Small intestine (tissue), 16 donors: ENCODE measurements at places on chromosomes 16 and 17. TPM values are rescaled to one million over a fixed set of nuclear protein-coding genes. Genes with fewer than 3 reads are reported as not detected.

DNA sequence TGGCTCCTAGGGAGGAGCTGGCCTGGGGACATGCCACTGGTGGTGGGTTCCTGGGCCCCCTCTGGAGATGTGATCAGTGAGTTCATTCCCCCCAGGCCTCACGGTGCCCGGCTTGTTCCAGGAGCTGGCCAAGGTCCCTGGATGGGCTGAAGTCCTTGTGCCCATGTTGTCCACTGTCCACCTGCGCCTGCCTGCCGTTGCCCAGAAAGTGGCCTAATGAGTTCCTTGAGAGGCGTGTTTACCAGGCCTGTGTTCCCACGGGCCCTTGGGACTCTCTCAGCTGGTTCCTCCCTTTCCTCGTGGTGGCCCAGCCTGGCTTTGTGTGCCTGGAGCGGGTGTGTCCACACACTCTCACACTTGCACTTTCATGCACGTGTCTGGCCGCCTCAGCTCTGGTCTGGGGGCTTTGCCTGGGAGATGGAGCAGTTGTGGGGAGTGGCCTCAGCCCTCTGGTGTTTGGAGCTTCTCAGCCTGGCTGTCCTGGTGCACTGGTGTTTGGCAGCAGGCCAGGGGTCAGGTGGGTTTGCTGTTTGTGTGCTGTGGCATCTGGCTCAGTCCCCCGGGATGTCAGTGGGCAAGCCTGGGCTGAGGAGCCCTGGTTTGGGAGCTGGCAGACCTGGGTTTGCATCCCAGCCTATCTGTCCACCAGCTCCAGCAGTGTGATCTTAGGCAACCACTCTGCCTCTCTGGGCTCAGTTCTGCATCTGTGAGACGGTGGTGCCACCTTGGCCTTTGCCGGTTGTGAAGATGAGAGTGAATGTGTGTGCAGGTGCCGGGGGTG is 18.0 kb downstream of the ADCY7 start:
- DNase-seq = peak; percentile 27

DNA sequence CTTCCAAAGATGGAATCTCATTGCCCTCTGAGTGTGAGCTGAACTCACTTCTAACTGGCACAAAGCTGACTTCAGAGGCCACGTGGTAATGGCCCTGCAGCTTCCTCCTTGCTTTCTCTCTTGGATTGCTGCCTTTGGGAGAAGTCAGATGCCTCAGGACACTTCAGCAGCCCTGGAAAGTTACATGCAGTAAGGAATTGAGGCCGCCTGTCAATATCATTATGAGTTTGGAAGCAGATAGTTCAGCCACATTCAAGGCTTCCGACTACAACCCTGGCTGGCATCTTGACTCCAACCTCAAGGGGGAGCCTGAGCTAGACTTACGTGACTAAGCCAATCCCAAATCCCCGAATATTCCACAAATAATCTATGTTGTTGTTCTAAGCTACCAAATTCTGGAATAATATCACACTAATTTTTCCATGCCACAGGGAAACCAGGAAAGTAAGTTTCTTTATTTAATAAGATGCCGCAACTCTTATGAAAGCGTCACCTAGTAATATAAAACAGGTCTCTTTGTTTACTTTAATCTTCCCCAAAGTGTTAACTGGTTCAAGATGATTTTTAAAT is 13.6 kb downstream of the CEP20 start:
- DNase-seq = peak; percentile 63

DNA sequence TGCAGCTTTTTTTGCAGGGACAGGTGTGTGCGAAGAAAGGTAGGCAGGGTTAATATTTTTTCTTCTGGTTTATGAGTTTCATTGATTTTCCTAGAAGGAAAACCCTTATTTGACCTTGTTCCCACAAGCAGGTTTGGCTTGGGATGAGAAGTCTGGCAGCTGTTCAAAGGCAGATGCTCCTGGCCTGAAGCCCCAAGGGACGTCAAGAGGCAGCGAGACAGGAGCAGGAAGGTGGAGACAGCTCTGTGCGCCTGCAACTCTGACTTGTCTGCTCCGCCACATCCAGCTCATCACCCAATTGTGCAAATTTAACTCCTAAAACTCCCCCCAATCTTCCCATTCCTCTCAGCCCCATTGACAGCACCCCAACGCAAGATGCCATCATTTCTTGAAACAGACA is 136.8 kb upstream of the XYLT1 start:
- DNase-seq = no peak

DNA sequence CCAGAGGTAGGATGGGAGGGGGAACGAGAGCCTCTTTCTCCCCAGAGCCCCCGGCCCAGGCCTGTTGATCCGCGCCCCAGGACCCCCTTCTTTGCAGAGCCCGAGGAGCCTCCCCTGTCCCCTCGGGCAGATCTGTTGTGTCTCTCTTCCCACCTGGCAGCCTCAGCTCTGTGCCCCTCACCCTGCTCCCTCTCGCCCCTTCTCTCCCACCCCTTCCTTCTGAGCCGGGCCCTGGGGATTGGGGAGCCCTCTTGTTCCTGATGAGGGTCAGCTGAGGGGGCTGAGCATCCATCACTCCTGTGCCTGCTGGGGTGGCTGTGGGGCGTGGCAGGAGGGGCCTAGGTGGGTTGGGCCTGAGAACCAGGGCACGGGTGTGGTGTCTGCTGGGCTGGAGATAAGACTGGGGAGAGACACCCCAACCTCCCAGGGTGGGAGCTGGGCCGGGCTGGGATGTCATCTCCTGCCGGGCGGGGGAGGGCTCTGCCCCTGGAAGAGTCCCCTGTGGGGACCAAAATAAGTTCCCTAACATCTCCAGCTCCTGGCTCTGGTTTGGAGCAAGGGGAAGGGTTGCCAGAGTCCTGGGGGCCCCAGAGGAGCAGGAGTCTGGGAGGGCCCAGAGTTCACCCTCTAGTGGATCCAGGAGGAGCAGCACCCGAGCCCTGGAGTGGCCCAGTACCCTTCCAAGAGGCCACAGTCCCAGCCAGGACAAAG is 65.4 kb downstream of the MRC2 start:
- no peak for DNase-seq

DNA sequence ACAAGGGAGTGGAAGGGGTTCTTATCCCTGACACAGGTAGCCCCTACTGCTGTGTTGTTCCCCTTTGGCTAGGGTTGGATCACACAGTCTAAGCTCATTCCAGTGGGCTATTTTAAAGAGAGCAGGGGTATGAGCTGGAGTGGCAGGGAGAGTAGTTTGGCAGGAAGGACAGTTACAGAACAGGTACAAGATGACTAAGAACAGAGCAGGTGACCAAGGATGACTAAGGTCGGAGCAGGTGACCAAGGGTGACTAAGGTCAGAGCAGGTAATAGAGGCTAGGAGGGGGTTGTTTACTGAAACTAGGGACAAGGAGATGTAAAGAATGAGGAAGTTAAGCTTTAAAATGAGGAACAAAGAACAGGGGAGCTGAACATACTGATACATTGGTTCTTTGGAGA is 58.8 kb downstream of the UTP18 start:
- DNase-seq = no peak

- DNase-seq = peak; percentile 34
Measured at GRCh38 chr17:13601776-13602551, at the start of gene HS3ST3A1. Gene HS3ST3A1 (minus strand): TSS chr17:13601929. CDS start chr17:13601129, 800 bp downstream.

The CSH2 gene
- polyA plus RNA-seq = 0.32 TPM

The GP1BA gene
- 0.06 TPM for polyA plus RNA-seq

The SEPTIN12 gene
- polyA plus RNA-seq = 0.06 TPM

The EVPLL gene
- not detected for polyA plus RNA-seq

The KRT27 gene
- polyA plus RNA-seq = not detected
